ENCODE measurements at places on chromosomes 4 and X. TPM values are rescaled to one million over a fixed set of nuclear protein-coding genes. Genes with fewer than 3 reads are reported as not detected.

DNA sequence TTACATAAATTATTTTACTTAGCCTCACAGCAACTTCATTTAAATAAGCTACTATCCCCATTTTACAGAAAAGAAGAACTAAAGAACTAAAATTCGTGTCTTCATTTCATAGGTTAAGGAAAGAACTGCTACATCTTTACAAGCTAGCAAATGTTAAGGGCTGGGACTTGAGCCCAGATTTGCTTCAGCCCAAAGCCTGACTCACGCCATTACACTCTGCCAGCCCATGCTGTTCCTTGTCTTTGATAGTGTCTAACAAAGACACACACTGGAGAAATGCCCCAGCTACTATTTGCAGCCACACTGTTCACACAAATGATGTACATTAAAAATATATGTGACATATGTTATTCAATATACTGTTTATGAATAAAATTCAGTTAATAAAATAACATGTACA lies 29.0 kb upstream of the ERVMER34-1 start:
- no peak overlapping the region for H3K4me3 ChIP-seq
- H3K36me3 ChIP-seq: no peaks in the 10 kb centered on the region
- DNase-seq: no peak
- H3K4me1 ChIP-seq: no peaks in the 10 kb centered on the region
- no peak overlapping the region for H3K27ac ChIP-seq
- no peaks in the 10 kb centered on the region for H3K27me3 ChIP-seq

DNA sequence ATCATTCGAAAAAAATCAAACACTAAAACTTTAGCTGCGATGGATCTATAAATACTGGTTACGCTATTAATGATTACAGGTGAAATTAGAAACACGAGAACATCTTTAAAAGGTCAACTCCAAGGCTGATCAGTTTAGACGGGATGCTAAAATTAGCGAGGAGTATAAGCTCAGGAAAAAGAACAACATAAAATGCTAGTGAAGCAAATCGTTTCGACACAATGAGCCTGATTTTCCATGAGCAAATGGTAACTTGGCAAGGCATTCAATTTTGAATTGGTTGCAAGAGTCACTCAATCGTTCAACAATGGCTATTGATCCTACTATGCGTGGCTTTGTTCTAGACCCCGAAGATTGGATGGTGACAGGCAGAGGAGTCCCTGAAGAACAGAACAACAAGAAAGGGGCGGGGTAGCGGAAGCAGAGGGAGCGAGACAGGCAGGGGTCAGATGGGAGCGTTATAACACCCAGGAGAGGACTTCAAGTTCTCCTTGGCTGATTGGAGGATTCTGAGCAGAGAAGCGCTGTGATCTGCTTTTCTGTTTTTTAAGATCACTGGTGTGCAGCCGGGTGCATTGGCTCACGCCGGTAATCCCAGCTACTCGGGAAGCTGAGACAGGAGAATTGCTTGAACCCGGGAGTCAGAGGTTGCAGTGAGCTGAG lies 146.5 kb downstream of the RBM47 start:
- H3K4me1 ChIP-seq: peaks cover 11% of the 10 kb centered on the region
- peak overlapping the region; percentile 58 for H3K27ac ChIP-seq
- peaks cover 14% of the 10 kb centered on the region for H3K27me3 ChIP-seq

TLR7 gene
- 0.33 TPM for total RNA-seq

FAM13A gene
- 10.5 TPM for total RNA-seq

DNA sequence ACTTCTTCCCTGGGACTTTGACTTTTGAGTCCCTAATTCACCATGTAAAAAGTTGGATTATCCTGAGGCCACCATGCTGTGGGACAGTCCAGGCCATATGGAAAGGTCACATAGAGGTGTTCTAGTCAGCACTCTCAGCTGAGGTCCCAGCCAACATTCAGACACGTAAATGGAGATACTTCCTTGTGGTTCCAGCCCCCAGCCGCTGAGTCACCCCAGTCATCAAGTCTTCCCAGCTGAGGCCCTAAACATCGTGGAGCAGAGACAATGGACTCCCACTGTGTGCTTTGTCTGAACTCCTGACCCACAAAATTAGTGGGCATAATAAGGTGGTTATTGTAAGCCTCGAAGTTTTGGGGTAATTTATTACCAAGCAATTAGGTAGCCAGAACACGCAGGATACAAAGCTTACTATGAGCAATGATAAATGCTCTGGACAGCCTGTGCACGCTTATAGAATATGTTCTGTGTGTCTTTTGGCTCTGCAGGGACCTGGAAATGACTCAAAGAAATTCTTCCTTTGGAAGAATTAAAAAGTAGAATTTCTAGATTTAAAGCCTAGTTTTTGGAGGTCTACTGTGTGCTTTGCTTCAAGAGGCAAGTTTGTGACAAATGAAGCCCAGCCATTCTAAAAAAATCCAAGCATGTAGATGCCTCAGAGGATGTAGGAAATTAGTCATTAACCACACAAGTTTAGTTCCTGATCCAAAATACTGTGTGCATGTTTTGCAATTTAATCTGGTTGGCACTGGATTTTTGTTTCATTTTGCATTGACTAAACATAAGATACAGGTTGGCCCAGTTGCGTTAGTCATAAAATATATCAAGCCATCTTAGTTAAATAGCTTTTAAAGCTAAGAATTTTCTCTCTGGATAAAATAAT lies 33.2 kb upstream of the SLC9A7 start:
- no peak for DNase-seq
- peak overlapping the region; percentile 4 for H3K4me3 ChIP-seq
- H3K27me3 ChIP-seq: no peaks in the 10 kb centered on the region

SLC16A2 gene
- 0.06 TPM for total RNA-seq

GC gene
- total RNA-seq: not detected

DNA sequence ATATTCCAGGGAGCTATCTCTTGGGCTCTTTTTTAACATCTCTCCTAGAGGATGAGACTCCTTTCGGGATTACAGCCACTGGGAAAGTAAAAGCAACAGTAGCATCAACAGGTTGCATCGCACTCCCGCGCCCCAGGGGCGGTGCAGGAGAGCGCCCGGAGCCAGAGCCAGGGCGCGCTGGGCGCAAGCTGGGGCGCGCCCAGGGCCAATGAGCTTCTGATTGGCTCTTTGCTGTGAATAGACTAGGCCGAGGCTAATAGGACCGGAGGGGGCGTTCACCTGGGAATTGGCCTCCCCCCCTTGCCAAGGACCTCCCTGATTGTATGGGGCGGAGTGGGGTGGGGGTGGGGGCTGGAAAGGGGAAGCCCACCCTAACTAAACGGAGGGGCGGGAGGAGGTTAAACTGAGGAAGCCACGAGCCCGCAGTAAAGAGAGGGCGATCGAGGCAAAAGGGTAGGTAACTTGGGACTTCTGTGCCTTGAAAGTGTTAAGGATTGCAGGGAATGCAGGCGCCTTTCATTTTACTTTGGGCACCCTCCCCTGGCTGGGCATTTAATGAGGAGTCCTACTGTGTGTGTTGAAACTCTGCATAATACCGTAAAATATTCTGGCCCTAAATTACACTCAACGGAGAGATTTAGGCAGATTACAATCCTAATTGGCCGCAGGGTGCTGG lies 1.1 kb upstream of the ATOH1 start:
- H3K27me3 ChIP-seq: peaks cover 58% of the 10 kb centered on the region
- no peaks in the 10 kb centered on the region for H3K36me3 ChIP-seq
- peaks cover 1% of the 10 kb centered on the region for H3K4me1 ChIP-seq
- no peak overlapping the region for H3K4me3 ChIP-seq
- no peak overlapping the region for H3K27ac ChIP-seq

DNA sequence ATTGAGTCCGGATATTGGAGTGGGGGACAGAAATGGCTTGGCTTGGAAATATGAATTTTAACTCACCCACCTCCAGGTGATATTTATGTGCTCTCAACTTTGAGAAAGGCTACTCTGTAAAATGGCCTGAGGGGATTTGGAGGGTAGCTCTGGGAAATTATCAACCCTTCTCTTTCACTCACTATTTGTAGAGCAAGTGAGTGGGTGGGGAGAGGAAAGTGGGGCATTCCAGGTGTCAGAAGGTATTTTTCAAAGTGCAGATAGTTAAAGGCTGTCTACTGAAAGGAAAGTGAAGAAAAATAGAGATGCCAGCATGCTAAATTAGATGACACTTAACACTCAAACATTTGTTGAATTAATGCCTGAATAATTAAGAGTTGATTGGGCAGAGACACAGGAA lies 44.1 kb downstream of the TMEM164 start:
- H3K4me1 ChIP-seq: peaks cover 15% of the 10 kb centered on the region
- no peaks in the 10 kb centered on the region for H3K27me3 ChIP-seq
- H3K36me3 ChIP-seq: peaks cover 4% of the 10 kb centered on the region
- H3K4me3 ChIP-seq: no peak overlapping the region
- H3K27ac ChIP-seq: no peak overlapping the region

GRCh38 chr4:127759228-127759820 lies 22.8 kb upstream of the HSPA4L start:
- peaks cover 3% of the 10 kb centered on the region for H3K27me3 ChIP-seq
- H3K4me1 ChIP-seq: no peaks in the 10 kb centered on the region
- no peaks in the 10 kb centered on the region for H3K36me3 ChIP-seq
- no peak for DNase-seq
- no peak overlapping the region for H3K4me3 ChIP-seq
- no peak overlapping the region for H3K27ac ChIP-seq

LAP3 gene
- 136 TPM for total RNA-seq

MAGEC2 gene
- not detected for total RNA-seq

RAB9B gene
- total RNA-seq: 0.33 TPM

BEND2 gene
- not detected for total RNA-seq

EPGN gene
- total RNA-seq: not detected

DNA sequence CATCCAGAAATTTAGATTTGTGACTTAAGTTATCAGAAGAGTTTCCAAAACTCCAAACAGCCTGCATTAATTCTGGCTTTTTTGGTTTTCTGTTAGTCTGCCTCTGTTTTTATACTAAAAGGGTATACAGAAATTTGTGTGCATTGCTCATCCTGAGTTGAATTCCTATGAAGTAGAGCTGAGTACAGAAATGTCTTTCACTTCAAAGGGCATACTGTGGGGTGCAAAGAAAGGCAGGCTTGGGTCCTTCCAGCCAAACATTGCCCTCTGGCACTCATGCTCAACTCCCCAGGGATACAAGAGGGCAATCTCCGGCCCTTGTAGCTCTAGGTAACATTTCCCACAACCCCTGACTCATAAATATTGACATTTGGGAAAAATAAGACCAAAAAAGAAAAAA lies 27.6 kb upstream of the TMEM184C start:
- peaks cover 5% of the 10 kb centered on the region for H3K27me3 ChIP-seq
- no peak overlapping the region for H3K27ac ChIP-seq
- no peak for DNase-seq
- H3K4me1 ChIP-seq: peaks cover 5% of the 10 kb centered on the region
- H3K4me3 ChIP-seq: no peak overlapping the region

CHIC1 gene
- 8.4 TPM for total RNA-seq

- no peaks in the 10 kb centered on the region for H3K36me3 ChIP-seq
- no peaks in the 10 kb centered on the region for H3K4me1 ChIP-seq
- H3K4me3 ChIP-seq: no peak overlapping the region
- no peak overlapping the region for H3K27ac ChIP-seq
- no peaks in the 10 kb centered on the region for H3K27me3 ChIP-seq
Measured at GRCh38 chrX:88612870-88613329, 134.1 kb upstream of the CPXCR1 start.

- H3K36me3 ChIP-seq: peaks cover 18% of the 10 kb centered on the region
- no peak overlapping the region for H3K27ac ChIP-seq
- DNase-seq: no peak
- H3K27me3 ChIP-seq: no peaks in the 10 kb centered on the region
- H3K4me1 ChIP-seq: peaks cover 27% of the 10 kb centered on the region
Measured at GRCh38 chr4:56463711-56464110, 3.7 kb upstream of the SRP72 start.

- no peak overlapping the region for H3K4me3 ChIP-seq
- no peaks in the 10 kb centered on the region for H3K27me3 ChIP-seq
- no peak overlapping the region for H3K27ac ChIP-seq
- H3K4me1 ChIP-seq: no peaks in the 10 kb centered on the region
- no peaks in the 10 kb centered on the region for H3K36me3 ChIP-seq
Measured at GRCh38 chr4:29309050-29309449, 1411.1 kb upstream of the PCDH7 start.

PSAPL1 gene
- not detected for total RNA-seq

DCLK2 gene
- not detected for total RNA-seq

Data from activated naive CD8-positive, alpha-beta T cell treated with anti-CD3 and anti-CD28 coated beads, Interleukin-2, amount 10 ng/mL, durations not matched to agents 7 days and 5 days (primary cell).